Stimulated activated CD4-positive, alpha-beta T cell treated with anti-CD3 and anti-CD28 coated beads, Interleukin-12 subunit alpha, Interleukin-12 subunit beta, amount 100 ng/mL, for 48 hours (primary cell): ENCODE measurements at places on chromosomes 3 and 15.
A peak's percentile ranks its signal among the peaks of the same experiment; 100 is the strongest.

DNA sequence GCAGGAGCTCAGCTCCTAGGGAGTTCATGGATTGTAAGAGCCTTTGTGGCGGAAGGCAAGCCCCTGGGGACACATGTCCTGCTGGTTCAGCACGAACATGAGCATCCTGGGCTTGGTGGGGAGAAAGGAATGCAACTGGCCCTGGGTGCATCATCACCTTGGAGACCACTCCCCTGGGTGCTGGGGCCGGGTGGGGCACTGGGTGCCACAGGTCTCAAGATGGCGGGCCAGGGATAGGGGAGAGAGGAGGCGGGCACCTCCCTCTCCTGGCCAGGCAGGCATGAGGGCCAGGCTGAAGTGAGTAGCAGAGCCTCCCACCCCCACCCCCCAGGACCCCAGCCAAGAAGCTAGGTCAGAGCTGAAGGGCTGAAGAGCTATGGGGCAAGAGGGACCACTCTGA, 768 bp downstream of the PCBP4 start:
- no peak for DNase-seq

DNA sequence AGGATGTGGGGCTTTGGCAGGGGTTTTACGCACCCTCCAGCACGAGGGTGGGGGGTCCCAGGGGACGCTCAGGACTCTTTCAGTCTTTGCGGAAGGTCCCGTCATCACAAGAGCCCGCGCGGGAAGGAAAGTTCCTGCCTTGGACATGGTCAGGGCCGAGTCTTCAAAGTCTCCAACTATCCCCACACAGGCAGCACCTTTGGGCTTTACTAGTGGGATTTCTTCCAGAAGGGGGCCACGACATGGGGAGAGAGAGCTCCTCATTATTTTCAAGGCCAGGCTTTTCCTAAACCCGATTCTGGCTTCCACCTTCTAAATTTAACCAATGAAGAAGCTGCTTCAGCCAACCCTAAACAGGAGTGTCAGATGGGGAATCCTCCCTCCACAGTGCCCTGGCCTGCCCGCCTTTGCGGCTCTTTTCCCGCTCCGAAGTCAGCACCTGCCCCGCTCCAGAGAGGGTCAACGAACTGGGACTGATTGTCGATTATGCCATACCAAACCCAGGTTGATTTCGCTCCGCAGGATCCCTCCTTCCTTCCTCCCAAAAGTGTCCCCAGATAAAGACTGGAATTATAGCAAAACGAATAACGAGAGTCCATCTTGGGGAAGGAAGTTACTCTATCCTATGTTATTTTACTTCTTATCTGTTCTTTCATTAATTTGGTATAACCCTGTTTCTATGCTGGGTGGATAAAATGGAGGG, 11.0 kb downstream of the SHOX2 start:
- DNase-seq: no peak

DNA sequence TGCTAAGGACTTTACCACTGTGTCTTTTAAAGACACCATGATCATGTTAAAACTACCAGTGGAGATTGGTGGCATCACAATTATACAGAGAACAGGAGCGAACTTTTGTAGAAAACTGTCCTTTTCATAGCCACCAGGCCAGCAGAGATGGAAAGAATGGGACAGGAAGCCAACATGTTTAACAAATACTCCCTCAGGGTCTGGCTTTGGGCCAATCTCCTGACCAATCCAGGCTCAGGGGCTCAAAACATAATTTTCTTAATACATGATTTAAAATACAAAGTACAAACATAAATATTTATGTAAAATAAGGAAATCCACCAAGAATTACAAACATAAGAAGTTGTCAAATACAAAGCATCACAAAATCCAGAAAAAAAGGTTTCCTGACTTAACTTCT, 266.0 kb downstream of the VPS13C start:
- DNase-seq: no peak

- DNase-seq: no peak
Measured at GRCh38 chr15:73524919-73525318, 82.0 kb downstream of the REC114 start.

- DNase-seq: no peak
Measured at GRCh38 chr15:57319226-57319918, 56.9 kb upstream of the CGNL1 start.

DNA sequence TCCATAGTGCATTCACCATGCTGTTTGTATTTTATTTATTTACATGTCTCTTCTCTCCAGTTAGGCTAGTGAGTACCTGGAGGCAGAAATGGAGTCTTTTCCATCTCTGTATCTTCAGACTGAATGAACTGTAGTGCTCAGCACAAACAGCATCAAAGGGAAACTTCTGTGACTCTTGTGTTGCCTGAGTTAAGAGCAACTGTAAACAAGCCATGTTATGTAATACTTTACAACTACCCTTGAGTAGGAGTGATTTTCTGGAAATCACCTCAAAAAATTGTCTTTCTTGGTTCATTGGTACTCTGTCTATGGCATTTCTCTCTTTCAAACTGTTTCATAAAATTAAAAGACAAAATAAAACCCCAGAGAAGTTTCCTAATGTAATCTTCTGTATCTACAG, 258.3 kb downstream of the CGGBP1 start:
- DNase-seq: no peak

GRCh38 chr3:58471025-58471887, 20.6 kb upstream of the KCTD6 start:
- DNase-seq: no peak

GRCh38 chr3:29515451-29515850, 234.6 kb downstream of the RBMS3 start:
- DNase-seq: no peak

DNA sequence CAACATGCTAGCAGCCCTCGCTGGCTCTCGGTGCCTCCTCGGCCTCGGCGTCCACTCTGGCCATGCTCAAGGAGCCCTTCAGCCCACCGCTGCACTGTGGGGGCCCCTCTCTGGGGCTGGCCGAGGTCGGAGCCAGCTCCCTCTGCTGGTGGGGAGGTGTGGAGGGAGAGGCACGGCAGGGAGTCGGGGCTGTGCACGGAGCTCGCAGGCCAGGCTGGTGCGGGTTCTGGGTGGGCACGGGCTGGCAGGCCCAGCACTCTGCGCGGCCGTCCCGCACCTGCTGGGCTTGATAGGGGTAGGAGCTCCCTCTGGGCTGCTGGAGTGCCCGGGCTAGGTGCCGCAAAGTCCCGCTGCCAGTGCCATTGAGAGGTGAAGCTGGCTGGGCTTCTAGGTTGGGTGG, 251.0 kb downstream of the SQOR start:
- no peak for DNase-seq

- DNase-seq: no peak
Measured at GRCh38 chr15:29990035-29990434, 92.7 kb upstream of the GOLGA8J start.

DNA sequence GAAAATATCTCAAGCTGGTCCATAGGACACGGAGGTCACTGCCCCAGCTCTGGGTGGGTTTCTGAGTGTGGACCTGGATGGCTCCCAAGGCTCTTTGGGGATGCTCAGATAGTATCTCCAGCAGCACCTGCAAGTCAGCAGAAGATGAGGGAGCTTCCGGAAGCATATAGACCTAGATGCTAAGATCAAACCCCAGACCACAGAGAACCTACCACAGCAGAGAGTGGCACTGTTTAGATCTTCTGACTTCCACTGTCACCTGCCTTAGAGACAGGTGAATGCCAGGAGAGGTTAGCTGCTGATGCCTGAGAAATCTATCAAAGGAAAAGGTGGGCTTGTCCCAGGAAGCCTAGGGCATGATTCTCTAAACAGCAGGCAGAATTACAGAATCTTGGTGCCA, 105.7 kb upstream of the TRPM1 start:
- DNase-seq: no peak

DNA sequence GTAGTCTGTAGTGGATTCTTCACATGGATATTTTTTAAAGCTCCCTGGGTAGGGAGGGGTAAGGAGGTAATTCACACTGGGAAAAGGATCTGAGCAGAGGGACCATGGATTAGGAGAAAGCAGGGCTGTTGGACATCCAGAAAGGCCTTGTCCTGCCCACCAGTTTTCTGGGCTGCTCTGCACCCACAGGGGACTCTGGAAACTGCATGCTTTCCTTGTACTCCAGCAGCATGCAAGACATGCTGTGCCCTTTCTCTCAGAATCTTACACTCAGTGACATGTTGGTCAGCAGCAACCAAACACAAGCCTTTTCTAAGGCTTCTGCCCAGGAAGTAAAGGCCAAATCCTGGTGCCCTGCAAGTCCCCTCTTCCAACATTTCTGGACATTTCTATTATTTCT, 2.5 kb upstream of the FBN1 start:
- no peak for DNase-seq

DNA sequence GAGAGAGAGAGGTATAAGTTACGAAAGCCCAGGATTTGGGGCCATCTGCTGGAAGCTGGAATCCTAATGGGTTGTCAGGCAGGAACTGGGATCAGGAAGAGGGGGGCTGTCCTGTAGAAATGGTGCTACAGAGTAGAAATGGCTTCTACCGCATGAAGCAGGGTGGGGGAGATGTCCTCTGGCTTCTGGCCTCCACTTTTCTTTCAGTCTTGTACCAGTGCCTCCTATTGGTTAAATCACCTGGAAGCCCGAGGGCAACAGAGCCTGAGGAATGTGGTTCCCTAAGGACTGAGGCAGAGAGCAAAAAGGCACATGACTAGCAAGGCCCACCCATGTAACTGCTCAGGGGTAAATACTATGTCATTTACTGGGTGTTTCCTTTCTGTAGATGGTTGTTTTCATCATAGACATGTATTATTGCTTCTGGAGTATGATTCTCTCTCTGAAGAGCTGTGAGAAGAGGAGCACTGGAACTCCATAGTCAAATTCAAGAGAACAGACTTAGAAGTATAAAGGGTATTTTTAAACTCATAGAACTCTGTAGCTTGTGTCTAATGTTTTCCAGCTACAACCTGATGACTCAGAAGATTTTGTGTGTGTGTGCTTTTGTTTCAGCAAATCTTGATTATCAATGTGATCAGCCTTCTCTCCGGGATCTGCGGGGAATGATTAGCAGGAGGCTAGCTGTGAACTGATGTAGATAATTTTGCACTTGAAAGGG, 20.2 kb upstream of the MITF start:
- DNase-seq: no peak

DNA sequence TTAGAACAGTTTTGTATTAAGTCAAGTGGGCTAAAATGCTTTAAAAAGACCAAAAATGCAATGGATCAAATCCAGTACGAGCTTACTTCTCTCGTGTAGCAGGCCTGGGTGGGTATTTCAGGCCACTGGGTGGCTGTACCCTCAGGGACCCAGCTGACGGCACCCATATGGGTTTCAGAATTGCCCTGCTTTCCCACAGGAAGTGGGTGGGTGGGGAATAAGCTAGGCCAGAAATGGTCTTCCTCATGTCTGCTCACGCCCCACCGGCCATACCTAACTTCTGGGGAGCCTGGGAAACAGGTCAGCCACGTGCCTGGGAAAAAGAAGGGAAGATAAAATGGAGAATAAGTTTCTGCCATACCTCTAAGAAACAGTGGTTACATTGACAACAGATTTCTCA, 20.3 kb downstream of the GPR160 start:
- DNase-seq: no peak

- DNase-seq: no peak
Measured at GRCh38 chr3:3353153-3353552, 173.7 kb upstream of the CRBN start.

GRCh38 chr15:87145696-87146095, 1066.0 kb downstream of the AGBL1 start:
- DNase-seq: no peak

GRCh38 chr3:7964899-7965298, 536.7 kb upstream of the LMCD1 start:
- DNase-seq: no peak

- no peak for DNase-seq
Measured at GRCh38 chr15:50735156-50735555, 30.4 kb downstream of the SPPL2A start.

GRCh38 chr3:120601554-120601953, 5.4 kb downstream of the NDUFB4 start:
- no peak for DNase-seq

- DNase-seq: no peak
Measured at GRCh38 chr3:52453496-52454249, at the start of gene TNNC1. Gene TNNC1 (minus strand): TSS chr3:52454041. CDS start chr3:52454015, 26 bp downstream.

- no peak for DNase-seq
Measured at GRCh38 chr15:57878573-57878972, 172.1 kb downstream of the POLR2M start.

DNA sequence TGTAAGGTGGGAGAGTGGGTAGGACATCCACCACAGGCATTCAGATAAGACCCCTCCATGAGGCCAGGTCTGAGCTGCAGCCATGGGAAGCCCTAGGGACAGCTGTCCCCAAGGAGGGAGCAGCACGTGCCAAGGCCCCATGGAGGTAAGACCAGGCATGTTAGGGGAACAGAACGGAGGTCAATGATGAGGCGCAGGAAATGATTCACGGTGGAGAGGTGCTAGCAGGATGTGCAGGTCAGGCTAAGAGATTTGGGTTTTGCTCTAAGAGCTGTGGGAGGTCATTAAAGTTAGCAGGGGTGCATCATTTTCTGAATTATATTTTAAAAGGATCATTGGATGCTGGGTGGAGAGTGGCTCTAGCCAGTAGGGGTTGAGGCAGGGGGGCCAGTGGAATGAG, 66.4 kb upstream of the SNRPA1 start:
- no peak for DNase-seq

- peak; percentile 19 for DNase-seq
Measured at GRCh38 chr15:90002428-90002844, 1.3 kb downstream of the ZNF710 start.

- DNase-seq: no peak
Measured at GRCh38 chr3:68436619-68437401, 495.5 kb downstream of the TAFA4 start.

- no peak for DNase-seq
Measured at GRCh38 chr3:14244521-14245247, 66.1 kb downstream of the LSM3 start.

- no peak for DNase-seq
Measured at GRCh38 chr3:25566358-25566920, 98.3 kb downstream of the TOP2B start.

- no peak for DNase-seq
Measured at GRCh38 chr3:30474371-30474770, 132.0 kb upstream of the TGFBR2 start.

DNA sequence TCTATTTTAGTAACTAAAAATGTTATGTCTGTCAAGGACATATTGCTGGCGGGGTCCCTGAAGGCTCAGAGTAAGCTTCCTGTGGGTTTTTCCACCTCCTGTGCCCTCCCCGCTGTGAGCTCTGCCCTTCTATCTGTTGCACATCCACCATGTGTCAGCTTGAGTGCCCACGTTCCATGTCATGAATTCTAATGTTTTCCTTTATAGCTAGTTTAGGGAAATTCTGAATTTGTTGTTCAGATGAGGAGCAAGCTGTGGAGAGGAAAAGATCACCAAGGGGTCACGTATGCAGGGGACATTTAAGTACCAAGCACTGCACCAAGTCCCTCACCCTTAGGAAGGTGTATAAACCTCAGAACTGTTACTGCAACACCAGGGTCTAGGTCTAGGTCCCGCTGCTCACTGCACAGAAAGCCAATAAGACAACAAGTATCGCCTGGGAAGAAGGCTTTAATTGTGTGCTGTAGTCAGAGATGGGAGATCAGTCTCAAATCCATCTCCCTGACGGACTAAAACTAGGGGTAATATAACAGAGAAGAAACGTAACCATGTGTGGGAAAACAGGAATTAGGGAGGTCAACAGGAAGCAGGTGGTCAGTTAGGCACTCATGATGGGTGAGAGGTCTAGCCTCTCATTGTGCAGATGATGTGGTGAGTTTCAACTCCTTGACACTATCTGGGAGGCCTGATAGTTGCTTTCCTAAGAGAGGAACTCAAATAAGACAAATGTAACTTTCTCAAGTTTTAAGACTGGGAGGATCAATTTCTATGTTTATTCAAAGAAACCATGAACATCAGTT, 9.7 kb downstream of the GP9 start:
- no peak for DNase-seq
